Kidney (tissue), 22 donors: ENCODE measurements at places on chromosomes 3 and 15. TPM values are rescaled to one million over a fixed set of nuclear protein-coding genes. Genes with fewer than 3 reads are reported as not detected.

The ATP13A4 gene
- total RNA-seq = 3.7 TPM

The TMIE gene
- 0.79 TPM for total RNA-seq

The ECE2 gene
- total RNA-seq = not detected

The PIGBOS1 gene
- total RNA-seq = 15.9 TPM

The IQCH gene
- total RNA-seq = 7.7 TPM

The PCOLCE2 gene
- total RNA-seq = 1.9 TPM

The RLBP1 gene
- total RNA-seq = not detected

The CHRNB4 gene
- 0.13 TPM for total RNA-seq

The PLA2G4D gene
- total RNA-seq = not detected

The SLC6A20 gene
- 35.2 TPM for total RNA-seq

The TMC3 gene
- total RNA-seq = not detected

The ITGA11 gene
- 11.1 TPM for total RNA-seq

The TGM4 gene
- not detected for total RNA-seq

The C3orf20 gene
- total RNA-seq = 0.16 TPM

The ACAN gene
- 10.3 TPM for total RNA-seq

GRCh38 chr15:40255033-40255432, 16.2 kb downstream of the PAK6 start:
- no peak overlapping the region for H3K4me3 ChIP-seq
- H3K36me3 ChIP-seq = no peaks in the 10 kb centered on the region
- H3K4me1 ChIP-seq = peaks cover 10% of the 10 kb centered on the region

DNA sequence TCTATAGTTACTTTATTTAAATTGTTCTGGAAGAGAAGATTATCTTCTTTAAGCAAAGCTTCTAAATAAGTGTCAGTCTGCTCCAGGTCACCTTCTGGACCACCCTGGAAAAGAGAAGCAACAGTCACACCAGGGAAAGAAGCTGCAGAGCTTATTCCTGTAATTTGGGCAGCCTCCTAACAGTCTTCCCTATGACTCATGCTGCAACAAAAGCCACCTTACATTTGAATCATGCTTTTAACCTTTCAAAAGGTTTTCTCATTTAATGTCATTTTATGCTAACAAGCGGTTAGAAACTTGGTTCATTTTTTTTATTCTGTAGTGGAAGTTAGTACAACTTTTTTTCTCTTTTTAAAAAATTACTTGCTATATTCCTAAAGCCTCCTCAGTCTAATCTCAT, 5.3 kb upstream of the GUCA1C start:
- H3K36me3 ChIP-seq = no peaks in the 10 kb centered on the region
- H3K27ac ChIP-seq = no peak overlapping the region
- H3K4me1 ChIP-seq = no peaks in the 10 kb centered on the region
- H3K27me3 ChIP-seq = no peaks in the 10 kb centered on the region

GRCh38 chr15:59410391-59410896, 27.5 kb upstream of the FAM81A start:
- H3K27me3 ChIP-seq = no peaks in the 10 kb centered on the region
- peaks cover 3% of the 10 kb centered on the region for H3K4me1 ChIP-seq
- no peak overlapping the region for H3K4me3 ChIP-seq
- peak; percentile 81 for DNase-seq

GRCh38 chr15:92617549-92618520, 37.7 kb downstream of the FAM174B start:
- H3K27me3 ChIP-seq = no peaks in the 10 kb centered on the region
- H3K4me3 ChIP-seq = no peak overlapping the region
- DNase-seq = no peak
- H3K27ac ChIP-seq = no peak overlapping the region

DNA sequence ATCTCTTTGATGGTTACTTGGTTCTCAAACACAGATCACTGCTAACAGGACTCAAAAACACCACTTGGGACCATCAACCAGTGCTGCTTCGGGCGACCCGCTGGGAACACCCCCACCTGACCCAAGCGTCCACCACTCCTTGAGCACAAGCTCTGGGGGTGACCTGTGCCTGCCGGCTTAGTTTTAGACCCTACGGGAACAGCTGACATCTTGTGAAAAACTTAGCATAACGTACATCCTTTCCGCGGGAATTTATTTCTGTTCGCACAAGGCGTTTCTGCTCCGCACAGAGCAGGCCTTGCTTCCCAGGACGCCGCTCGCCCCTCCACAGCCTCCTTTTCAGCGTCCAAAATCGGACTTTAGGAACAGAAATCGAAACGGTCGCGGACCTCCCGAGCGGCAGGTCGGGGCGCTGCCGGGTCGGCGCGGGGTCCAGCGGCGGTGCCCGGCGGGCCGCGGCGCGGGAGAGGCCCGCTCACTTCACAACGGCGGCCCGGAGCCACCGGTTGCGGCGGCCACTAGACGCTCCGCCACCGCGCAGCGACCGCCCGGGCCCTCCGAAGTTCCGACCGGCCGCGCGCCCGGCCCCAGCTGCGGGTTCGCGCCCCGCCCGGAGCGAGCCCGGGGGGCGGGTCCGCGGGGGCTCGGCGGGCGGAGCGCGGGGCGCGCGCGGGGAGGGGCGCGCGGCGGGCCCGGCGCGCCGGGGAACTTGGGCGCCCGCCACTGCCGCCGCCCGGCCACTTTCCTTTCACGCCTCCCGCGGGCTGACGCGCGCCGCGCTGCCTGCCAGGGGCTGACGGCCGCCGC, 959 bp downstream of the SFMBT1 start:
- H3K27me3 ChIP-seq = no peaks in the 10 kb centered on the region
- H3K4me3 ChIP-seq = peak overlapping the region; percentile 85
- H3K36me3 ChIP-seq = no peaks in the 10 kb centered on the region
- peaks cover 13% of the 10 kb centered on the region for H3K4me1 ChIP-seq
- peak overlapping the region; percentile 81 for H3K27ac ChIP-seq

GRCh38 chr3:122315619-122316018, 9.4 kb upstream of the CSTA start:
- no peak overlapping the region for H3K27ac ChIP-seq
- DNase-seq = no peak
- H3K4me1 ChIP-seq = no peaks in the 10 kb centered on the region
- H3K27me3 ChIP-seq = no peaks in the 10 kb centered on the region

DNA sequence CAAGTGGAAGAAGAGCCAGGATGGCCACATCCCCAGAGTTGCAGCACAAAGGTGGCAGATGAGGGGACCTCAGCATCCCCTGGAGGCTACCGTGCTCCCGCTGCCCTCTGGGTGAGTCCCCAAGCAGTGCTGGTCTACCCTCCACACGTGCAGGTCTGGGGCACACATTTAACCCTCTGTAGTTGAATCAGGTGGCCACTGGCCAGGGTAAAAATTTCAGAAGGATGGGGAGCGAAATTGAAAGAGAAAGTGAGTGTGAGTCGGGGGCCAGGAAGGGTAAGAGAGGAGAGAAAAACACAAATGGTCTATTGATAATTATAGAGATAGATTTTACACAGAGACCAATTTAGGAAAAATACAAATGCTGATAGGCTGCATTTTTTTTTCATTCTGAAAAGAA, 139.5 kb upstream of the EIF1B start:
- no peak for DNase-seq
- H3K4me1 ChIP-seq = no peaks in the 10 kb centered on the region
- no peak overlapping the region for H3K4me3 ChIP-seq
- no peak overlapping the region for H3K27ac ChIP-seq
- no peaks in the 10 kb centered on the region for H3K36me3 ChIP-seq

DNA sequence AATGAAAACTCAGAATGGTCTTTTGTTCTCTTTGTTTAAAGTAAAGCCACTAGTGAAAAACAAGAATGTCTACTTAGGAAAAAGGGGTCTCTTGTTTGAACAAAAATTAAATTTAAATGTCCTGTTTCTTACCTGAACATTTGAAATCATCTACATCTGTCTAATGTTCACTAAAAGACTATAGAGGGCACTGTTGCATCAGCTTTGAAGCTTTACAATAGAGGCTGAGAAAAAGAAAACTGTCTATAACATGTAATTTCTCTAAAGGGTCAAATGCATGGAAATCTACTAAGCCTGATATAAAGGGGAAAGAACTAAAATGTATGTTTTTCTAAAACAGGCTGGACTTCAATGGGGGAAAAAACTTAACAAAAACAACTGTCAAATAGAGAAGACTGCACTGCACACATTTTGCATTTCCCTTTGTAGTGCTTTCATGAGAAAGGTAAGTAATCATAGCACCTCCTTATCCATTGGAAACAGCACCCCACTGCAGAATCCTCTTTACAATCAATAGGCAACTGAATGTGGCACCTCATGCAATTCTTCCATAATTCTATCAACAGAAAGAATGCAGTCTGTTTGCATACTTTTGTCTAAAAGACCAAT, 26.3 kb downstream of the DPH6 start:
- H3K27ac ChIP-seq = no peak overlapping the region
- no peak for DNase-seq
- no peak overlapping the region for H3K4me3 ChIP-seq
- H3K36me3 ChIP-seq = peaks cover 2% of the 10 kb centered on the region
- no peaks in the 10 kb centered on the region for H3K27me3 ChIP-seq

DNA sequence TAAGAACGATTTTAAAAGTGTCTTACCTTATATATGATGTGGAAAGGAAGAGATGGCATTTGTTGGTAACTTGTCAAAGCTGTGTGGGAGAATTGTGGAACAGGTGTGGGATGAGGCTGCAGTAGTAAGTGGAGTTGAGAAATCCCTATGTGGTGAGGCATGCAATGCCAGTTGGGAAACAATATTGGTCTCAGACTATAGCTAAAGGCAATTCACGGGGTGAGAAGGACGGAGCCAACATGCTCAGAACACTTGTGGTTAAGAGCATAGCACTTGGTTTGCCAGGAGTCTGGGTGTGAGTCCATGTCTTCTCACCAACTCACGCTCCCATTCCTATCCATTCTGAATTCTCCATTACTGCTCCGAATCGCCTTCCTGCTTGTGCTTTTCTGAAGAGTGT, 615.6 kb upstream of the ADAMTS9 start:
- no peak overlapping the region for H3K27ac ChIP-seq
- no peak overlapping the region for H3K4me3 ChIP-seq
- no peak for DNase-seq
- H3K4me1 ChIP-seq = no peaks in the 10 kb centered on the region
- no peaks in the 10 kb centered on the region for H3K36me3 ChIP-seq

- DNase-seq = no peak
- H3K36me3 ChIP-seq = no peaks in the 10 kb centered on the region
- no peaks in the 10 kb centered on the region for H3K4me1 ChIP-seq
- no peak overlapping the region for H3K4me3 ChIP-seq
Measured at GRCh38 chr3:65539616-65540015, 499.1 kb downstream of the MAGI1 start.

GRCh38 chr15:90883976-90884718, at the start of gene FES:
Gene FES, plus strand, starts transcription at chr15:90884504. Its CDS starts 542 bp downstream, at chr15:90885046.
- H3K27me3 ChIP-seq = no peaks in the 10 kb centered on the region
- no peak for DNase-seq
- H3K4me3 ChIP-seq = peak within 1 kb of the TSS; percentile 63
- H3K4me1 ChIP-seq = no peaks in the 10 kb centered on the region

- no peaks in the 10 kb centered on the region for H3K36me3 ChIP-seq
- H3K4me3 ChIP-seq = no peak overlapping the region
- no peaks in the 10 kb centered on the region for H3K27me3 ChIP-seq
Measured at GRCh38 chr3:81758275-81758674, 3.2 kb downstream of the GBE1 start.

DNA sequence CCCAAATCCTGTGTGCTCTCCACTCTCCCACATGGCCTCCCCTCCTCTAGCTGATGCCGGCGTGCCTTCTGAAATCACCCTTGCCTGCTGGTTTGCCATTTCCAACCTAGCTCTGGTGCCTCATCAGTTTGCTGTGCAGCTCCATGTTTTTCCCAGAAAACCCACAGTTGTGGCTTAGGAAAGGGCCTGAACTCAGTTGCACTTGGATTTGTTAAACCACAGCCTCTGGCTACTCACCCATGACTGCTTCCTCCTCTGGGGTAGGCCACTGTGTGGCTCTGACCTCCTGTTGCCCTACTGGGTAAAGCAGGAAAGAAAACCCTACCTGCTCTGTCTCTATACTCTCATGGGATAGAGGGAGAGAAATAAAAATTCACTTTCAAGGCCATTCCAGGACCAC, 97.3 kb downstream of the DAPK2 start:
- no peaks in the 10 kb centered on the region for H3K27me3 ChIP-seq
- H3K4me1 ChIP-seq = no peaks in the 10 kb centered on the region
- DNase-seq = no peak
